ENCODE measurements at places on chromosomes 6 and 20.
A peak's percentile ranks its signal among the peaks of the same experiment; 100 is the strongest.

- no peak for DNase-seq
- no peaks in the 10 kb centered on the region for H3K36me3 ChIP-seq
- no peak overlapping the region for H3K4me3 ChIP-seq
- no peak overlapping the region for H3K27ac ChIP-seq
- H3K27me3 ChIP-seq: no peaks in the 10 kb centered on the region
Measured at GRCh38 chr20:38272398-38272797, 11.9 kb upstream of the KIAA1755 start.

GRCh38 chr6:217048-217659 is 75.1 kb upstream of the DUSP22 start:
- peak; percentile 48 for DNase-seq
- no peaks in the 10 kb centered on the region for H3K36me3 ChIP-seq
- peaks cover 4% of the 10 kb centered on the region for H3K4me1 ChIP-seq
- no peaks in the 10 kb centered on the region for H3K27me3 ChIP-seq
- H3K4me3 ChIP-seq: no peak overlapping the region

- H3K4me1 ChIP-seq: peaks cover 11% of the 10 kb centered on the region
- no peaks in the 10 kb centered on the region for H3K36me3 ChIP-seq
- no peaks in the 10 kb centered on the region for H3K27me3 ChIP-seq
Measured at GRCh38 chr6:158758941-158759479, 60.2 kb downstream of the EZR start.

DNA sequence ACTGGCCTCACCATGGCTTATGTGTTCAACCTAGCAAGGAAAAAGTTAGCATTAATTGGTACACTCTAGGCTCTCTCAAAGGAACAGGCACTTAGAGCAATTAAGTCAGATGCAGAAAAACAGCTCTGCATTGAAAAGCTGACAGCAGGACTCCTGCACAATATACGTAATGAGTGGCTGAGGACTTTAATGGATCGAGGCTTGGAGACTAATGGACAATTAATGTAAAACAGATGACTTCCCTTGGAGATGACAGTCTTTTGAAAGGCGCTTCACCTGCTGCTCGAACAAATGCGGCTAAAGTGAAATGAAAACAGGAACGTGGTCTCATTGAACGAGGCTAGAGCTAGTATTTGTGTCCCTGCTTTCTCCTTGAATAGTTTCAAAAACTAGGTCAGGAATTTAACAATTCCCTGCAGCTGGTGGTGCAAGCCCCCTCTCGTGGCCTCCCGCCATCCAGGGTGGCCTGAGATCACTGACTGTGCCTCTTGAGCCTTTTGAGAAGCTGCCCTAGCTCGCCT is 137.1 kb downstream of the ELOVL4 start:
- DNase-seq: no peak
- H3K4me1 ChIP-seq: peaks cover 3% of the 10 kb centered on the region
- no peaks in the 10 kb centered on the region for H3K27me3 ChIP-seq
- no peak overlapping the region for H3K27ac ChIP-seq
- no peak overlapping the region for H3K4me3 ChIP-seq
- no peaks in the 10 kb centered on the region for H3K36me3 ChIP-seq

DNA sequence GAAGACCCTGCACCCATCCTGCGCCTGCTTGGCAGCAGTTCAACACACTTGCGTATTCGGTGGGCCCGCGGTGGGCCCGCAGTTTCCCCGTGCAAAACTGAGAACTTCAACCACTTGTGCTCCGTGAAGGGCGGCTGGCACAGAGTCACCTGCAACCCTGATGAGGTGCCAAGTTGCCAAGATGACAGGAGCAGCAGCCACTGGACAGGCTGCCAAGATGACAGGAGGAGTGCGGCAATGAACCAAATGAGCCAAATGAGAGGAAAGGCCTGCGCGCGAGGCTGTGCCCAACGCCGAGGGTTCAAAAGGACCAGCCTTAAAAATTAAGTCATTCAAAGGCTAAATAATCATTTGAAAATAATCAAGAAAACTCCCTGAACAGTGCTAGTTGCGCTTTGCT is 20.1 kb downstream of the DIDO1 start:
- H3K36me3 ChIP-seq: peaks cover 57% of the 10 kb centered on the region
- no peak overlapping the region for H3K4me3 ChIP-seq
- DNase-seq: no peak
- no peak overlapping the region for H3K27ac ChIP-seq
- H3K4me1 ChIP-seq: no peaks in the 10 kb centered on the region
- no peaks in the 10 kb centered on the region for H3K27me3 ChIP-seq

DNA sequence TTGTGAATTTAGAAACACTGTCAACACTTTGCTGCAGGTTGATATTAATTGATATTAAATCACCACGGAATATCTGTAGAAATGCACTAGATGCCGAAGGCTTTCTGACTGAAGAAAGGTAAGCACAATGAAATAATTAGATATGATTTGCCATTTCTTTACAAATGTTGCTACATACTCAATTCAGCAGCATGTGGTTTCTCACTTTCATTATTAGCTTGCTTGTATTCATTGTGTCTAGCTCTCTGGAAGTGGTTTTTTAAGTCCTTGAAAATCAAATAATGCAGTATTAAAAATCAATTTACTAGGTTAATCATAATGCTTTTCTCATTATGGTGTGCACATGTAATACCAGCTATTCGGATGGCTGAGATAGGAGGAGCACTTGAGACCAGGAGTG is 231.3 kb upstream of the MARCKS start:
- no peak overlapping the region for H3K27ac ChIP-seq
- H3K36me3 ChIP-seq: no peaks in the 10 kb centered on the region
- no peaks in the 10 kb centered on the region for H3K4me1 ChIP-seq

- H3K4me3 ChIP-seq: no peak overlapping the region
- DNase-seq: peak; percentile 29
- no peaks in the 10 kb centered on the region for H3K27me3 ChIP-seq
- H3K4me1 ChIP-seq: no peaks in the 10 kb centered on the region
- no peak overlapping the region for H3K27ac ChIP-seq
Measured at GRCh38 chr6:95280686-95281273, 296.6 kb upstream of the MANEA start.

DNA sequence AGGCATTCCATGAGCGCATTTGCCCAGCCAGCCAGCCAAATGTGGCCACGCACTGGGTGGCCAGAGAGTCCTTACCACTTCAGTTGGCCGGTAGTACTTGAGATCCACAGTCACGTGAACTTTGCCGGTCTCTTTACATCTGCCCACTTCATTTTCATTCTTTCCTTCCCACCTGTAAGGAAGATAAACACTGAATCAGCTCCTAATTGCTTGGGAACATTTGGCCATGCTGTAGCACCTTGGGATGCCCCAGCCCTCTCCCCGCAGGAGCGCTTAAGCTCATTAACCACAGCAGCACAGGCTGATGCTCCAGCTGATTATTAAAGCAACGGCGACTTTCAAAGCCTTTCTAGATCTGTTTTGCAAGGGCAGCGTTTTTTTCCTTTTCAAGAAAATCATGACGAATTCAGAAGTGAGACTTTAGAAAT is 116.6 kb downstream of the FOXC1 start:
- H3K27ac ChIP-seq: no peak overlapping the region
- no peaks in the 10 kb centered on the region for H3K4me1 ChIP-seq
- H3K27me3 ChIP-seq: no peaks in the 10 kb centered on the region
- DNase-seq: no peak
- 0 out of 2 replicates have a peak, but pooled peaks cover 2% of the 10 kb centered on the region for H3K36me3 ChIP-seq
- no peak overlapping the region for H3K4me3 ChIP-seq

GRCh38 chr6:111086685-111087084 is 618 bp upstream of the SLC16A10 start:
- no peak overlapping the region for H3K4me3 ChIP-seq
- no peaks in the 10 kb centered on the region for H3K4me1 ChIP-seq
- no peak overlapping the region for H3K27ac ChIP-seq
- H3K36me3 ChIP-seq: no peaks in the 10 kb centered on the region
- no peak for DNase-seq
- H3K27me3 ChIP-seq: no peaks in the 10 kb centered on the region

GRCh38 chr6:148186916-148187315 is 155.7 kb upstream of the SASH1 start:
- no peak overlapping the region for H3K27ac ChIP-seq
- no peaks in the 10 kb centered on the region for H3K27me3 ChIP-seq
- H3K4me3 ChIP-seq: no peak overlapping the region
- H3K36me3 ChIP-seq: no peaks in the 10 kb centered on the region
- DNase-seq: no peak

- H3K4me3 ChIP-seq: no peak overlapping the region
- H3K27ac ChIP-seq: no peak overlapping the region
- H3K36me3 ChIP-seq: no peaks in the 10 kb centered on the region
- H3K4me1 ChIP-seq: no peaks in the 10 kb centered on the region
- DNase-seq: no peak
- no peaks in the 10 kb centered on the region for H3K27me3 ChIP-seq
Measured at GRCh38 chr6:118724211-118724610, 72.8 kb upstream of the CEP85L start.

DNA sequence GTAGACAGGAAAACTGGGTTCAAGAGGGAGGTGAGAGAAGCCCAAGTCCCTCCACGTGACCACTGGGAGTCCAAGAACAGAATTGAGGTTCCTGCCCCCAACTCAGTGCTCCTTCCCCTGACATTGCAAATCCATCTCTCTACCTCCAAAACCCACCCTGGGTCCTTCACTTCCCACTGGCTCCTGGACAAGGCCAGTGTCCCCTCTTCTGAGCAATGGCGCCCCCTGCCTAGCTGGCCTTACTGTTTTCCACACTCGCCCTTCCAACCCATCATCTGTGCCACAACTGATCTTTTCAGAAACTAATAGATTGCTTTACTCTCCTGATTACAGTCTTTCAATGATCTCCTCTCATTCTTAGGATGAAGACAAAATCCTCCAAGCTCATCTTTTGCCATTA is 200.3 kb downstream of the ANKRD60 start:
- H3K4me1 ChIP-seq: no peaks in the 10 kb centered on the region
- H3K27me3 ChIP-seq: no peaks in the 10 kb centered on the region
- H3K27ac ChIP-seq: no peak overlapping the region
- DNase-seq: no peak

DNA sequence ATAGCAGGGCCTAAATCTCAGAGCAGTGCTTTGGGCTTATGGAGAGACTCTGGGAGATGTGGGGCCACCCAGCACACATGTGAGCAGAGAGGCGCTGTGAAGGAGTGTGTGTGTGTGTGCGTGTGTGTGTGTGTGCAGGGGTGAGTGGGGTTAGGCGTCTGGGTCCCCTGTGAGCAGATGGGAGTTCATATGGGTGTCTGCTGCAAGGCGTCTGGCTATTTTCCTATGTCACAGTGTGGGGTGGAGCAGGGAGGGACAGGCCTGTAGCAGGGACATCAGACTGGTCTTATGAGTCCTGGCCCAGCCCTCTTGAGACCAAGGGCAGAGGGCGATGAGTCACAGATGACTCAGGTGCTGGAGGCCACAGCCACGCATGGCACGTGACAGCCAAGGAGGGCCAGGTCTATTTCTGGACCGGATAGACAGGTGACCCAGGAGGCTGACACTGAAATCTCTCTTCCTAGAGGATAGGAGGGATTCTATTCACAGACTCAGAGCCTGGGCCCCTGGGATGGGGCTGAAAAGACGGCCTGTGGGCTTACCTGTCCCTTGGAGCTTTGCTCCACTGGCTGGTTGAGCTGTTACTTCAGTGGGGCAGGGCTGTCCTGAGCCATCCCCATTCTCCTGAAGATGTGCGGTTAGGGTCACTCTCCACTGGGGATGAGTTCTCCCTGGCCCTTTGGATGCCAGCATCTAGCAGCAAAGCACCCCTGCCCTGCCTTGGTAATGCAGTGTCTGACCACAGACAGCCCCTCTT is 28.9 kb downstream of the VEGFA start:
- no peak overlapping the region for H3K27ac ChIP-seq
- H3K4me3 ChIP-seq: no peak overlapping the region
- no peaks in the 10 kb centered on the region for H3K36me3 ChIP-seq
- H3K4me1 ChIP-seq: no peaks in the 10 kb centered on the region

GRCh38 chr6:168746643-168747042 is 305.7 kb downstream of the SMOC2 start:
- H3K4me1 ChIP-seq: no peaks in the 10 kb centered on the region
- DNase-seq: no peak
- no peaks in the 10 kb centered on the region for H3K36me3 ChIP-seq
- H3K27ac ChIP-seq: no peak overlapping the region
- H3K4me3 ChIP-seq: no peak overlapping the region

DNA sequence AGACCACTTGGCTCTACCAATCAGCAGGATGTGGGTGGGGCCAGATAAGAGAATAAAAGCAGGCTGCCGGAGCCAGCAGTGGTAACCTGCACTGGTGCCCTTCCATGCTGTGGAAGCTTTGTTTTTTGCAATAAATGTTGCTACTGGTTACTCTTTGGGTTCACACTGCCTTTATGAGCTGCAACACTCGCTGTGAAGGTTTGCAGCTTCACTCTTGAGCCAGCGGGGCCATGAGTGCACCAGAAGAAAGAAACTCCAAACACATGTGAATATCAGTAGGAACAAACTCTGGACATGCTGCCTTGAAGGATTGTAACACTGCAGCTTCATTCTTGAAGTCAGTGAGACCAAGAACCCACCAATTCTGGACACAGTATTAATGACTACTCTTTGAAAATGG is 89.9 kb upstream of the MBOAT1 start:
- no peaks in the 10 kb centered on the region for H3K4me1 ChIP-seq
- no peaks in the 10 kb centered on the region for H3K36me3 ChIP-seq
- DNase-seq: no peak
- H3K27me3 ChIP-seq: no peaks in the 10 kb centered on the region

DNA sequence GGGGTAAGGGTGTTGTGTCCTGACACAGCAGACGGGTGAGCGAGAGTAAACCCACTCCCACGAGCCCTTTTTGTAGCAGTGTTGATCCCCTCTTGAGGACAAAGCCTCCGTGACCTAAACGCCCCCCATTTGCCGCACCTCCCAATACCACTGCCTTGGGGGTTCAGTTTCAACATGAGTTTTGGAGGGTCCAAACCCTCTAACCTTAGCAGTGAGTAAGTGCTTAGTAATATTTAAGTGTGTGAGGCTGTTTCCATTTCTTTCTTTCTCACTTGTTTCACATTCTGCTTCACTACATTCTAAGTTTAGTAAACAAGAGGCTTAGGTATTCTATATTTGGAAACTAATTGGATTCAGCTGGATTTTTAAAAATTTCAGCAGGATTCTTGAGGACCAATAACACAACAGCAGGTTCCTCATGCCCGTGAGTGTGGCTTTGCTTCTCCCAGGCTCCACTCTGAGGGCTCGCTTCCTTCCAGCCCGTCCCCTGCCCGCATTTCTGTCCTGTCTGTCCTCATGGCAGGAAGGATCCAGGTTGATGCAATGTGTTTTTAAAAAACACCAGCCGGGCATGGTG is 41.2 kb downstream of the SNX9 start:
- no peak for DNase-seq
- H3K27me3 ChIP-seq: no peaks in the 10 kb centered on the region
- H3K4me1 ChIP-seq: no peaks in the 10 kb centered on the region
- no peak overlapping the region for H3K4me3 ChIP-seq
- H3K36me3 ChIP-seq: no peaks in the 10 kb centered on the region
